ENCODE measurements at places on chromosomes 13 and 19.
A peak's percentile ranks its signal among the peaks of the same experiment; 100 is the strongest.

DNA sequence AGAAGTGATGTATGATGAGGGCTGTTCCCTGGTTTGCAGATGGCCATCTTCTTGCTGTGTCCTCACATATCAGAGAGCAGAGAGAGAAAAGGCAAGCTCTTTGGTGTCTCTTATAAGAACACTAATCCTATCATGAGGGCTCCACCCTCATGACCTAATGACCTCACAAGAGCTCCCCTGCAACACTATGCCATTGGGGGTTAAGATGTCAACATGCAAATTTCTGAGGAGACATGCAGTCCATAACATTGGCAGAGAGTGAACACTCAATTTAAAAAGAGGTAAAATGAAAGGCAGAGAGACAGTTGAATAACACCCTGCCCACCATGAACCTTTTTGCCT lies 10.9 kb downstream of the FAM187B start:
- DNase-seq = no peak

GRCh38 chr19:8421484-8422461 lies 8.7 kb downstream of the MARCHF2 start:
- DNase-seq = no peak

DNA sequence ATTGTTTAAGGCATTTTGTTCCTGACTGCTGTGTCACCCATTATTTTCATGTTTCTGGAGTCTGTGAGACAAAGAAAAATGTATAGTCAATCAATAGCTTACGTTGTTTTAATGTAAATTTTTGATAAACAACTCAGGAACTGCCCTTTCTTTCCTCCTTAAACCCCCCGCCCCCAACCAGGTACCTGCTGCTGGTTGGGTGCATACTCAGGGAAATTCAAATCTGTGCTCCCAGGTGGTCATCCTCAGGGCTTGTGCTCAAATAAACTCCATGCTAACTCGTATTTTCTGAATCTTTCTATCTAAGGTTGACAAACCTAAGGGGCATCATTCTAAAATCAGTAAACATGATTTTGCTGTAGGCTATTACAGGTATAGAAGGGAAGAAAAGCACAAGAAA lies 4.1 kb upstream of the CDC16 start:
- DNase-seq = no peak

DNA sequence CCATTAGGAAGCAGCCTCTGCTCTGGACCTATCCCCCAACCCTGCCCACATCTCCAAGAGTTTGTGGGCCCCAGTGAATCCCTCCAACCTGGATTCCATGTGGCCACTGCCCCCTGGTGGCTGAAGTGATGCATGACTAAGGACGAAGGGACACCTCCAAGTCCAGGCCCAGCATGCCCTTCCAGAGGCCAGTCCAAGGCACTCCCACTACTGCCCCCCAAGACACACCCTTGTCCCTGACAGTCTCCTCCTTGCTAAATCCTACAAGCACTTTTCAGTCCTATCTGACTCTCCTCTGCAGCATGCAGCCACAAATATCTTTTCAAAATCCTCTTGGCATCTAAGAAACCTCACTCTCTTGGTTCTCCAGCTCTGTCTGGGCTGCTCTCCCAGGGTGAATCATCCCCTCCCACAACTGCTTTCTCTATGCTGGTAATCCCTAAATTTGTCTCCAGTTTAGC lies 33.0 kb downstream of the DEDD2 start:
- peak; percentile 71 for DNase-seq

- DNase-seq = no peak
Observed at GRCh38 chr13:80591976-80592740, 251.2 kb upstream of the SPRY2 start.

DNA sequence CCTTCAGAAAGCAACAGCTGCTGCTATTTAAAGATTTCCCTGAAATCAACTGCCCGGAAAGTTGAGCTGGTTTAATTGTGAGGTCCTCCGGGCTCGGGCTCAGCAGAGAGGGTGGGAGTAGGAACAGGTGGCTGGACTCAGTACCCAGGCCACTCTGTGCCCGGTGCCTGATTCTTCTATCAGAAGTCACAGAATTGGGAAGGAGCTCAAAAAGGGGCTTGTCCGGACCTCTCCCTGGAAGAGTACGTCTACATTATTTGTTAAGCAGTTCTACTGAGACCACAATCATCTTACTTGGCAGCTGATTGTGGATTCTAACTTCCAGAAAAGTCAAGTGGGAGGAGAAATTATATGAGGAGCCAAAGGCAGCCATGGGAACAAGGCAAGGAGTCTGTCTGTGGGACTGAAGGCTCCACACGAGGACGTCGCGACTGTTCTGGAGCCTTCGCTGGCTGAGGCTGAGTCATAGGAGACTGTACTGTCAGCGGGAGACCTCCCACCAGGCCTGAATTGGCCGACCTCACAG lies 91.7 kb upstream of the ANKRD10 start:
- peak; percentile 91 for DNase-seq

GRCh38 chr13:43522788-43523187 lies 264.0 kb downstream of the ENOX1 start:
- peak; percentile 35 for DNase-seq

GRCh38 chr13:39419876-39420275 lies 183.1 kb downstream of the LHFPL6 start:
- DNase-seq = no peak

DNA sequence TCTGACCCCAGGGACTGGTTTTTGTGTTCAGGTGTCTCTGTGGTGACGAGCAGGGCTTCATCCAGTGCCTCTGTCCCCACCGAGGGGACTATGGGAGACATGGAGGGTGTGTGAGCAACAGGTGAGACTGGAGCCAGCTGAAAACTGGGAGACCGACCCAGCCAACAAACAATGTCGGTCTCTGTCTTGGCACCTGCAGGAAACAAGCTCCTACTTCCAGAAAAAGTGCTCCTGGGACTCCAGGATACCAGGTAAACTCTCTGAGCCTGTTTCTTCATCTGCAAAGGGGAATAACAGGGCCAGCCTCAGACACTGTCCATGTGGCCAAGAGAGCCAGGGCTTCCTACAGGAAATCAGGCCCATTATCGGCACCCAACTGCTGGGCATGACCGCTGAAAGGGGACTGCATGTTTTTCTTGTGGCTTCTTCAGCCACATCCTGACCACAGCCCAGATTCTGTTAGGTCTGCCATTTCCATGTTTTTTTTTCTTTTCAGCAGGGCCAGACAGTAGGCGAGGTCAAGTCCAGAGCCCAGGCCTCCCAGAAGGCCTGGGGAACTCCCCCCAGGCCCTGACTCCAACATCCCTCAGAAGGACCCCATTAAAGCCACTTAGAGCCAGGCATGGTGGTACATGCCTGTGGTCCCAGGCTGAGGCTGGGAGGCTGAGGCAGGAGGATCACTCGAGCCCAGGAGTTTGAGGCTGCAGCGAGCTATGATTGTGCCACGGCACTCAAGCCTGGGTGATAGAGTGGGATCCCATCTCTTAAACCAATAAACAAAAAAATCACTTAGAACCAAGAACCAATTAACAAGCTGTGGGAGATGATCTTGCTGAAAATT lies 836 bp upstream of the BST2 start:
- DNase-seq = peak; percentile 35

GRCh38 chr13:75225288-75226032 lies 256.5 kb downstream of the TBC1D4 start:
- no peak for DNase-seq

DNA sequence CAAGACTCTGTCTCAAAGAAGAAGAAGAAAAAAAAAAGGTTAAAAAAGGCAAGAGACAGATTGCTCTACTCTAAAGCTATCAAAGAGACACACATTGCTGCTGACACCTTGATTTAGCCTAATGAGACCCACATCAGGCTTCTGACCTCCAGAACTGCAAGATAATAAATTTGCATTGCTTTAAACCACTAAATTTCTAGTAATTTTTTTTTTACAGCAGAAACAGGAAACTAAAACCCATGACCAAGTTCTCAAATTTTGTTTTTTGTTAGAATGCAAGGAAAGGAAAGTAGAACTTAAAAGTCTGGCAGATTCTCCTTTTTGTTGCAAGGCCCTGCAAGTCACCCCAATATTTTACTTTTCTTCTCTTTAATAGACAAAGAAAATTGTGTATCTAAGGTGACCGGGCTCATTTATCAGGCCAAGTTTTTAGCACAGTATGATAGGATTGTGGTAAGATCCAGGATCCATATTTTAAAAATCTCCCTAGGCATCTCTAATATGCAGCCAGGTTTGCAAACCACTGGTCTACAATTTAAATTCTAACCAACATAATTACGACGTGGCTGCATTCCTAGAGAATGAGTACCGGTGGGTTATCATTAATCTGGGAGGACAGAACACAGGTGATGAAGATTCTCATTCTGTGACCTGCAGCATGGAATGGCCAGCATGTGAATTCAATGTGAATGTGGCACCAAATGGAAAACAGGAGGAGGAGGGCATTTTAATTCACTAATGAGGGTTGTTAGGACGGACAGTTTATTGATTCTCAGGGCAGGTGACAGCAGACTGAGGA lies 56.7 kb upstream of the MED4 start:
- no peak for DNase-seq

DNA sequence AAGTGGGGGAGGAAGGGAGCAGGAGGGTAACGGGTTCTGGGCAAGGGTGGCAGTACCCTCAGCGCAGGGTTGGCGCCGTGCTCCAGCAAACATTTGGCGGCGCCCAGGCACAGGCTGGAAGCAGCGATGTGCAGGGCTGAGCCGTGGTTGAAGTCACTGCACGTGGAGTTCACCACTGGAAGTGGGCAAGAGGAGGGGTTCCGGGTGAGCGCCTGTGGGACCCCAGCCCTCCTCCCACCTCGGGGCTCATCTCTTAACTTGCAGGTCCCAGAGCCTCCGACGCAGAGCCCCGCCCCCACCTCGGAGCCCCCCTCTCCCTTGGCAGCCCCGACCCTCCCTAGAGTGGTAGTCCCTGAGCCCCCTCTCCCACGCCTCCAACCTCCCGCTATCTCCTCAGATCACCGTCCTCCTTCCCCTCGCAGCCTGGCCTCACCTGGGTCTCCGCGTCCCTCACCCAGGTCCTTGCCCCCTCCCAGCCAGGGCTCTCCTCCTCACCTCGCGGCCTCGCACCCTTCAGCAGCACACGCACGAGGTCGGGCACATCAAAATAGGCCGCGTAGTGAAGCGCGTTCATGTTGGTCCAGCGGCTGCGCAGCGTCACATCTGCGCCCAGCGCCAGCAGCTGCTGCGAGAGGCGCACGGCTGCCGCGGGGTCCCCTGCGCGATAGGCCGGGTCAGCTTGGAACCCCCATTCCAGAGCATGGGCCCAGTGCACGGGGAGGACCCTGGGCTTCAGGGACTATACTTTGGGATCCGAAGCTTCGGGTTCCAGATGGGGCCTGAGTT lies 6.4 kb downstream of the CLIP3 start:
- DNase-seq = no peak

All from iris pigment epithelial cell (primary cell).